ENCODE measurements at places on chromosomes 11 and 22.
A peak's percentile ranks its signal among the peaks of the same experiment; 100 is the strongest.

DNA sequence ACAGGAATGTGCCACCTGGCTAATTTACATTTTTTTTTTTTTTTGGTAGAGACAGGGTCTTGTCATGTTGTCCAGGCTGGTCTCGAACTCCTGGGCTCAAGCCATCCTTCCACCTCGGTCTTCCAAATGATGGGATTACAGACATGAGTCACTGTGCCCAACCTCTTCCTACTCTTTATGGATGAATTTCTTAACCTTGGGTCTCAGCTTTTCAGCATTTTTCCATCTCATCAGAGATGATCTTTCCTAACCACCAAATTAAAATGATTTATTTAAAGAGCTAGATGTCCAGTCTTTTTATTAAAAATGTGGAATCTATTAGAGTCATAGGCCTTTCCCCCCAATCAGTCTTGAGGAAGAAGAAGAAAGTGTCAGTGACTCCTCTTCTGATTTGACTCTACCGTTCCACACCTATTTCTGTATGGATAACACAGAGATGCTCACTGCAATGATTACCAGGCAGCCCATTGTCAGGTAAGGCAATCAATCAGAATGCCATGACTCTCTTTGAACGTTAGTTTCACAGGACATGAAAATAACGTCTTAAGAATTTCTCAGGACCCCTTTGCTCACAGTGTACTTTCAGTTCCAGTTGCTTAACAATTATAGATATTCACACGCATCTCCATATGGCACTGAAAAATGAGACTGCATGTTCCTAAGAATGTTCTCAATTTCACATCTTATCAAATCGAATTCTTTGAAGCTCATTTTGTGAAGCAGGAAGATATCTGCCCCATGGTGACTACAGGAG is 51.0 kb downstream of the MIAT start:
- no peak for ATAC-seq

- ATAC-seq, result peak; percentile 50
These were observed at the start of gene TEX54 for GRCh38 chr11:62832336-62833234. Gene TEX54 (minus strand): TSS chr11:62832841.

DNA sequence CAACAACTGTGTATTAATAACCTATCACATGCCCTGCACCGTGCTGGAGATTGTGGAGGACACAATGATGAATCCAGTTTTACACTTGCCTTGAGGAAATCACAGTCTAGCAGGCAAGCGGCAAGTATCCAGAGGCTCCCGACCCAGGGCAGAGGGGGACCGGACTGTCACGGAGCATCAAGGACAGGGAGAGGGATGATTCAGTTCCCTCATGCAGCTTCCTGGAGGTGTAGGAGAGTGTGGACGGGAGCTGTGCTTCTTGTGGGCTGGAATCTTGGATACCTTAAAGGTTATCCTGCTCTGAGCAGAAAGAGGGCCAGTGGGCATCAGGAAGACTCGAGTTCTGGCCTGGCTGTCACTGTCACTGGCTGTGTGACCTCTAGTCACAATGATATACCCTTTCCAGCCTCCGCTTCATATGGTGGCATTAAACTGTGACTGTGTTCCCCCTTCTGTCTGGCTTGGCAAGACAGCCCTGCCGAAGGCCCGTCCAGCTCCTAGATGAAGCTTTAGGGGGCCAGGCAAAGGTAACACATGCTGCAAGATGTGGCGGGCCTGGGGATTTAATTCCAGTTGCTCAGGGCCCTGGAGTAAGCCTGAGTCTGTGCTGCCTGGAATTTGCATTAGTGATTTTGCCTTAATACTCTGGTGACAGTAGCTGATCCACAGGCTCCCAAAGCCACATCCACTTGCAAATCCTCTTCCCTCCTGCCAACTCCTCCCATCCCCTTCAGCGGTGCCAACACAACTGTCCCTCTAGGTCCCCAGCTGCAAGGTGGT is 162.8 kb downstream of the DSCAML1 start:
- no peak for ATAC-seq

DNA sequence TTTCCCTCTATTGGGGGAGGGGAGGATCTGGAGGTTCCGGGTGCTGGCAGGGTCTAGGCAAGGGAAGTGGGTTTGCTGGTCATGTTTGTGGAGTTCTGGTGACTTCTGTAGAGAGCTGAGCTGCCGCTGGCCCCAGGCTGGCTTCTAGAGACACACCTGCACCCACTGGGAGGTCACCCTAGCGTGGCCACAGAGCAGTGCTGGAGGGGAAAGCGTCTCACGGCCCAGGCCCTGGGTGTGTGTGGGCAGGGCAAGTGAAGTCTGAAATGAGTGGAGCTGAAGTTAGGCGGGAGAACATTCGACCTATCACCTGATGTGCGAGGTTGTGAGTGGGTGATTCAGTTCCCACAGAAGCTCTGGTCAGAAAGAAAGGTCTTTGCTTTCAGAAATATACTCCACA is 27.9 kb downstream of the SMIM38 start:
- ATAC-seq, result no peak

- ATAC-seq, result peak; percentile 18
These were observed 802 bp downstream of the ATG2A start for GRCh38 chr11:64916040-64916774.

GRCh38 chr11:122677256-122677655 is 21.7 kb downstream of the UBASH3B start:
- no peak for ATAC-seq

DNA sequence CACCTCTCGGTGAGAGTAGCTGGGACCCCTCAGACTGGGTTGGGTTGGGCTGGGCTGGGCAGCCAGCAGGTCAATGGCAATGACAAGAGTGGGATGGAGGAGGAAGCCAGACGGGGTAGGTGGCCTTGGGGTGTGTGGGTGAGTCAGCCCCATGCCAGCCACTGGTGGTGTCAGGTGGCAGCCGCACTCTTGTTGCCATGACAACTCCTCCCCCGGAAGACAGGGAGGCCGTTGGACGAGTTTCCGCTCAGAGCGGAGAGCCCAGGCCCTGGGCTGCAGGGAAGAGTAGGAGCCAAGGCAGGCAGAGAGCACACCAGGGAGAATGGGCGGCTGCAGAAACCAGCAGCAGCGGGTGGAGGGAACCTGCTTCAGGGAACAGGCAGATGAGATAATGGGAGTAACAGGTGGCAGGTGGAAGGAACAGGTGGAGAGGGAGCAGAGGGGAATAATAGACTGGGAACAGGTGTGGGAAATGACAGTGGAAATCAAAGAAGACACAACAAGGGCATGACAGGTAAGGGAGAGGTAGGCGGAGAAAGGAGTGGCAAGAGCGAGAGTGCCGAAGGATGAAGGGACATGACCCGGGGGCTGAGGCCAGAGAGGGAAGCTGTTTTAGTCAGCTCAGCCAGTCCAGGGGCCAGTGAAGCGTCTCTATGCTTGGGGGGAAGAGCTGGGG is 8.7 kb downstream of the SPTBN2 start:
- peak; percentile 98 for ATAC-seq

- ATAC-seq, result no peak
These were observed 12.3 kb downstream of the TOLLIP start for GRCh38 chr11:1297011-1297575.

DNA sequence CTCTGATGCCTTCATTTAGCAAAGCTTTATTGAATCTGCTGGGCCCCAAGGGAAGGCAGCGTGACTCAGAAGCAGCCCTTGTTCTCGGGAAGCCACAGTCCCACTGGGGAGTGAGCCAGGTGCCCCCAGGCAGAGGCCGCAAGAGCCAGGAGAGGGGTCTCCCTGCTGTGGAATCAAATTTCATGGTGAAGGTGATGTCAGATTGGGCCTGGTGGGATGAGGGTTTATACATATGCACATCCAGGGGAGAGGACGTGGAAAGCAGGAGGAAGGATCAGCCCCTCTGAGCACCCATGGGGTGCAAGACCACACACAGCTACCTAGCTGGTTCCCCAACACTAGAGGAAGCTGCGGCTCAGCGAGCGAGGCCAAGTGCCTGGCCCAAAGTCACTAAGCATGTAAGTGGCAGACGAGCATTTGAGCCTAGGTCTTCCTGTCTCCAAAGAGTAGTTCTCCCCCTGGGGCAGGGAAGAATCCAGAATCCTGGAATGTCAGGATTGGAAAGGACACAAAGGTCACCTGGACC is 2.0 kb downstream of the SYNGR1 start:
- no peak for ATAC-seq

GRCh38 chr22:30275625-30276024 is 9.0 kb upstream of the OSM start:
- no peak for ATAC-seq

DNA sequence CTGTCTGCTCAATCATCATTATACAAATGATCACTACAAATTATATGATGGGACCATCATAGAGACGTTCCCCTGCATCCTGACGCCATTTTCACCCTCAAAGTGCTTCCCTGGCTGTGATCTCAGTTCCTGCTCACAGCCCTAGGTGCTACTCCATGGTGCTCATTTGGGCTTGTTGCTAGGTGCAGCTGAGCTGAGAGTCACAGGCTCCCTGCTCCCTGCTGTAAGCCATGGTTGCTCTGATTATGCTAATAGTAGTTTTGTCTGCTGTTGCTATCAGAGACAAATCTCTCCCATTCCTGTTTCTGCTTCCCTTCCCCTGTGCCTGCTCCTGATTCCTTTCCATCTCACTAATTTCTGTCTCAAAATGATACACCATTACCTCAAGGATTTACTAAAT is 474.3 kb downstream of the METTL15 start:
- ATAC-seq, result no peak

- ATAC-seq, result no peak
These were observed 113.0 kb downstream of the KCNQ1OT1 start for GRCh38 chr11:2586793-2587131.

GRCh38 chr22:29912605-29913398 is 29.8 kb downstream of the MTMR3 start:
- peak; percentile 86 for ATAC-seq

GRCh38 chr11:57764972-57765371 is 3.4 kb downstream of the CTNND1 start:
- no peak for ATAC-seq

GRCh38 chr11:129489249-129489648 is 113.6 kb downstream of the BARX2 start:
- no peak for ATAC-seq

DNA sequence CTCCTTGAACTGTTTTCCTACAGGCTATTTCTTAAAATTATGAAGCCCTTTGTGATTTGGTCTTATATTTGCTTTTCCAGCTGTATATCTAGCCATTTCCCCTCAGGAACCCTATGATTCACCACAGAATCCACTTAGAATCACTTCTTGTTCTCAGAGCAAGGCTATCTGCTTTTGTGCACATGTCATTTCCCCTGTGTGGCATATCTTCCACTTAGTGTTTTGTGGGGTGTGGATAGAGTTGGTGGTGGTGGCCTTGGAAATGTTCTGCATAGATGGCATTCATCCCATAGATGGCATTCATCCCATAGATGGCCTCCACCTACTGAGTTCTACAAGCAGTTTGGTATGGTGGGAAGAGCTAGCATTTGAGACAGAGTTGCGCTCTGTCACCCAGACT is 44.7 kb downstream of the SWAP70 start:
- ATAC-seq, result no peak

- ATAC-seq, result peak; percentile 61
These were observed 22.1 kb downstream of the LMO2 start for GRCh38 chr11:33869481-33870422.

DNA sequence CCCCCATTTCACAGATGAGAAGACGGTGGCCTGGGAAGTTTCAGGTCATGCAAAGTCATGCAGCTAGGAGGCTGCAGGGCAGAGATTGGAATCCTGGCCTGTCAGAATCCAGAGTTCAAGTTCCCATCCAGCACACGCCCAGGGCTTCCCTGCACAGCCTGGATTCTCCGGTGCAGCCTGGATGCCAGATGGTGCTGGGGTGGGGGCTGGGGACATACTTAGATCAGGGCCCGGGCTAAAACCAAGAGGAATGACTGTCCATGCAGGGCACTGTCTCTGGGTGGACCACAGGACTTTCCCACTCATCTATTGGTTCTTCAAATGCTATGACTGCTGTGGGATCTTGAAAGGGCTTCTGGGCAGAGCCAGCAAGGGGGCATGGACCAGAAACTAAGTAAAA is 24.6 kb downstream of the LMO1 start:
- no peak for ATAC-seq

- peak; percentile 24 for ATAC-seq
These were observed 619 bp downstream of the LRRC75B start for GRCh38 chr22:24592058-24592850.

GRCh38 chr11:22677153-22677903 is 10.9 kb downstream of the GAS2 start:
- no peak for ATAC-seq

- no peak for ATAC-seq
These were observed 3.9 kb upstream of the MICAL2 start for GRCh38 chr11:12106501-12106900.

GRCh38 chr11:119157063-119157462 is 8.2 kb downstream of the ABCG4 start:
- ATAC-seq, result no peak

DNA sequence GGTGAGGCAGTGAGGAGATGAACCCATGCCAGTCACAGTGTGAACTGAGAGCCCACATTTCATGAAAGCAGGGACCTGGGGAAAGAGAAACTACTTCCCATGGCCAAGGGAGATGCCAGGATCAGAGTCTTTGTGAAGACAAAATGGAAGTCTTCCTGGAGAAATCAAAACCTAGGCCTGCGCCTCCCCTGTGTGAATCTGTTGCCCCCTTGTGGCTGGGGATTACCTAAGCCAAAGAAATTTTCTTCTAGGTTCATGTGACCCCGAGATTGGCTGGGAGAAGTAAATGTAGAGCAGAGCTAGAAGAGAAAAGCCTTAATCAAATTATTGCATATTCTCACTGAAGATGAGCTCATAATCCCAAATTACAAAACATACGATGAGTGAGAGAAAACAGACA is 1075.3 kb downstream of the TBC1D22A start:
- ATAC-seq, result no peak

GRCh38 chr22:40720538-40721256 is 41.4 kb downstream of the MCHR1 start:
- peak; percentile 61 for ATAC-seq

GRCh38 chr11:66981976-66982578 is 7.0 kb downstream of the C11orf86 start:
- peak; percentile 85 for ATAC-seq

DNA sequence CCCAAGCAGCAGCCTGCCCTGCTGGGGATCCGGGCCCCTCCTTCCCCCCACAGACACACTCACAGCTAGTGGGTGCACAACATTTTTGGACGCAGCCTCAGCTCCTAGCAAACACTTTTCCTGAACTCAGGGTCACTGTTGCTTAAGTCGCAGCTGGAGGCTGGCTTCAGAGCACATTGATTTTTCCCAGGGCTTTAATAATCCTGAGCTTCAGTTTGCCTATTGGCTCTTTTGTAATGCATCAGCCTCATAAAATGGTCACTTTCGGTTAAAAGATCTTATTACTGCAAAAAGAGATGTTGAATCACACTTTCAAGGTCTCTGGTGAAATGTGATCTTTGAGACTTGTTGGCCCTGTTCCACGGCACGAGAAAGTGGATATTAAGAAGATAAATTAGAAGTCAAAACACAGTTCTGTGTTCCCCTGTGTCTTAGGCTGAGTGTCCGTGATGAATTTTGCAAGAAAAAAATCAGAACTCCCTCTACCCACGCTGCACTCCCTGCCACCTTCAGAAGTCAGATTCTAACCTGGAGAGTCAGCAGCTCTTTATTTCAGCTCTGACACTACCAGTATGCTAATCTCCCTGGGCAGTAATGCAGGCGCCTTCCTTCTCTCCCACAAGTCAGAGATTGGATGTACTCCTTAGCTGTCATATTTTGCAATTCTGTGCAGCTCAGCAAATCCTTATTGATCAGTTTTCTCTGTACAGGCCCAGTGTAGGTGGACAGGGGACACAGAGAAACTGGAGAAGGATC is 158.2 kb upstream of the E2F8 start:
- peak; percentile 16 for ATAC-seq
